Left colon (tissue), 2 donors: ENCODE measurements at places on chromosomes 1 and 21. TPM values are rescaled to one million over a fixed set of nuclear protein-coding genes. Genes with fewer than 3 reads are reported as not detected.

GRCh38 chr21:45365608-45366241 is 39.2 kb upstream of the COL18A1 start:
- no peak for DNase-seq

DNA sequence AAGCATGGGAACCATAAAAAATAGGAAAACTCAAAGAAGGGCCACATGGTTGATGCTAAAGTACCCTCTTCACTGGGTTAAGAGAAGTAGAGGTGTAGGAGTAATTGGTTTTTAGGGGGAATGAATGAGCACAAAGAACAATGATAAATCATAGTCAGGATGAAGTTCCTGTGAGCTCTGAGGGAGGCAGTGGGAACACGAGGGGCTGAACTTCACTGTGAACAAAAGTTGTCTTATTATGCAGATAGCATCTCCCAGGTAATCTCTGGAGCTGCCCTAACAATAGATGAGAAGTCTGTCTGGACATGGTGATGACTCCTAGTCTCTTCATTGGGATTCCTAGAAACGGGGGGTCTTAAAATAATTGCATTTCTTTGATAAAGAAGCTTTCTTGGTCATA is 127.9 kb downstream of the DNM3 start:
- DNase-seq, result no peak

DNA sequence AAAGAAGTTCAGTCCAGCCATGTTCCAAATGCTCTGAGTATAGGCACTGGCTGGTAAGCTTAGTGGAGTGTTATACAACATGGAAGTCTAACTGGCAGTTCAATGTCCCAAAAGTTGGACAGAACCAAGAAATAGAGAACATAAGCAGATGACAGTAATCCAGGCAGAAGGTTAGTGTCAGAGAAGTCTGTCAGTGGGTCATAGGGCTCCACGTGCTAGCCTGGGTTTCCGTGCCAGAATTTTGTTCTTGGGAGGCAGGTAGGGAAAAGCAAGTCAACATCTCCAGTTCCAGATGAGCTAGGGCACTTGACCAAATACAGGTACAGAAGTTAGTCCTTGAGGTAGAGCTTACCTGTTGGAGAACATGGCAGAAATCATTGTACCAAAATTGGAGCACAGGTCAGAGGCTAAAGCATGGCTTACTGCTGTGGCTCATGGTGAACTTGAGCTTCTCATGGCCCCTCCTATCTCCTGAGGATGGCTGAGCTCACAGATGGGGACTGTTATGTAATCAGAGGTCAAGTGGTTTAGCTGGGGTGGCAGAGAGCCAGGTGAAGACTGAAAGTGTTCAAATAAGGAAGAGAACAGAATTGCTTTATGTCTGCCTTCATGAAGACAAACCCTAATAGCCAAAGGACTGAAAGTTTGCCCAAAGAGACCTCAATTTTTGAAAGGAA is 170.8 kb downstream of the NFIA start:
- peak; percentile 91 for DNase-seq

GRCh38 chr1:16418823-16419425 is 18.3 kb downstream of the SPATA21 start:
- no peak for DNase-seq

- DNase-seq, result no peak
Measured at GRCh38 chr1:11736746-11737639, 1.1 kb downstream of the AGTRAP start.

DNA sequence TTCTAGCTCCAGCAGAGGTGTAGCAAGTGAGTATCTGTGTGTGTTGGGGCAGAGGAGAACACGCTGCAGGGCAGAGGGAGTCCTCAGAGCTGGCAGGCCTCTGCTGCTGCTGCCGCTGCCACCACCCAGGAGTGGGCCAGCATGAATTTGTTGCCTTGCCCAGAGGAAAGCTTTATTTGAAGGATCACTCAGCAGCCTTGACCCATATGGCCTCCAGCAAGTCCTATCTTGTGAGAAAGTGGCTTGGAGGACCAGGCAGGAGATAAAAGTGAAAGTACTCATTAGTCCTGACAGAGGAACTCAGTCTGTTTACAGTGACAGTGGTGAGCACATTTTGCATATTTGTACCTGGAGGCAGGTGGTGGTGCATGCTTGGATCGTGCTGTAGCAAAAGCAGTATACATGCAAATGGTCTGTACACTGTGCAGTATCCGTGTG is 3.1 kb downstream of the TRAF5 start:
- DNase-seq, result no peak

Gene LRRC71
- not detected for total RNA-seq

Gene CRNN
- not detected for total RNA-seq

Gene FAM43B
- 0.09 TPM for total RNA-seq

Gene SPRR4
- not detected for total RNA-seq

Gene USH2A
- 0.03 TPM for total RNA-seq
